Suppressor macrophage (primary cell): ENCODE measurements at places on chromosomes 12 and 14.

GRCh38 chr12:116153983-116154382 is 123.5 kb downstream of the MED13L start:
- no peak for DNase-seq

DNA sequence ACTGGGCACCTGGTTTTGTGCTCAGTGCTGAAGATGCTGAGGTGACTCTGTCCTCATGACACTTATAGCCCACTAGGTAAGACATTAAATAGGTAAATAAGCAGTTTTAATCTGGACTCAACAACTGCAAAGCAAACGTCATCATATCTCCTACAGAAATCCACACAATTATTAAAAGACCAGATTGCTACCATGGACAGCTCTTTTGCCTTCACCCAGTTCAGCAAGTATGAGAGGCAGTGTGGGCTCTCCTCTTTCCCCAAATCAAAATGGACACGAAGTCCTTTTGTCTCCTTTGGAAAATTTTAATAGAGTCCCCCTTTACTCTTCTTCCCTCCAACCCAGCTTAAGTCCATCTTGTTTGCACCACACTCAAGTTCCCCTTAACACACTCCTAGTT is 171.1 kb downstream of the RPAP3 start:
- no peak for DNase-seq

DNA sequence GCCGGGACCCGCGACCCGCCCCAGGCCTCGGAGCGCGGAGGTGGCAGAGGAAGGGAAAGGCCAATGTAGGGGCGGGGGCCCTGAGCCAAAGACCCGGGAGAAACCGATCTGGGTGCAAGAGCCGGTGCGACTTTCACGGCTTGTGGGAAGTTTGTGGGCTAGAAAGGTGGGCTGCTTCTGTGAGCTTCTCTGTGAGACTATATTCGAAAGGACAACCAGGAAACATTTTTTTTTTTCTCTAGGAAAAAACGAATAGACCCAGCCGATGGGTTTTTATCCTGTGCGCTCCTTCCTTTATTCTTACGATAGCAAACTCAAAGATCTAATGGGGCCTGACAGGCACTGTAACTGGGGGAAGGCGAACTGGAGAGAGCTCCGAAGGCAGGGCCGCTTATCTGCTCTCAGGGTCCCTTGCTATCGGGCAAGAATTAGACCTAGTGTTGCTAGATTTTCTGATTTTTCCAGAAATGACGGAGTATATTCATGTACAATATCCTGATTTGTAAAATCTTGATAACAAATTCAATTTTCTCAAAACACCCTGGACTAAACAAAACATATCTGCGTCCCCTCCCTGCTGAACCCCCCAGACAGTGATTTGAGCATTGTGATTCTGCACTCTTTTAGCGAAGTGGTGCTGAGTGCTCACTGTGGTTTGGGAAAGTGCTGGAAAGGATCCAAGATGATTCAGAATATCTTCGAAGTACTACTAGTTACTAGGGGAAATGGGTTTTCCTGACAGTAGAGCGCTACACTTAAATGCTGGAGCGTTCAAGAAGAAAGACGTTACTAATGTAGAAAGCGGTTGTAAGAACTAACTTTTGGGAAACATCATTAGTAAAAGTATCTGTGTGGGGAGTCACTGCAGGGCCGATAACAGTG is 563 bp upstream of the STXBP6 start:
- DNase-seq, result peak; percentile 15

- no peak for DNase-seq
Observed at GRCh38 chr12:113900716-113901115, 65.4 kb downstream of the RBM19 start.

GRCh38 chr12:52677671-52678070 is 2.5 kb downstream of the KRT1 start:
- DNase-seq, result no peak

- peak; percentile 19 for DNase-seq
Observed at GRCh38 chr14:67574806-67575205, 25.3 kb downstream of the PIGH start.

- no peak for DNase-seq
Observed at GRCh38 chr12:57602544-57602943, 2.1 kb upstream of the DTX3 start.

DNA sequence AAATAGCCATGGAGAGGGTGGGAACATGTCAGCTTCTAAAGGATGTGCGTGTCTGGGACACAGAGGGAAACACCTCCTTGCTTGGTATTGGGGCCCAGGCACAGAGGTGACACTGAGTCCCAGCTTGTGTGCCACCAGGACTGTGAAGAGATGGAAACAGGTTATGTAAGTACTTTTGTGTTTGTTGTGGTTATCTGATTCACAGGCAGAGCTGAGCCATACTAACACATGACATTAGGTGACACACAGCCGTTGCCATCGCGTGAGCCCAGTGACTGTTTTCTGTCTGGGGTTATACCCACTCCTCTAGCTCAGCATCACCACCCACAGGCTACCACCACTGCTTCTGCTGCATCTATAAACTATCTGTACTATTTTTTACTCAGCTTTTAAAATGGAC is 12.1 kb upstream of the FLVCR2 start:
- DNase-seq, result peak; percentile 49

DNA sequence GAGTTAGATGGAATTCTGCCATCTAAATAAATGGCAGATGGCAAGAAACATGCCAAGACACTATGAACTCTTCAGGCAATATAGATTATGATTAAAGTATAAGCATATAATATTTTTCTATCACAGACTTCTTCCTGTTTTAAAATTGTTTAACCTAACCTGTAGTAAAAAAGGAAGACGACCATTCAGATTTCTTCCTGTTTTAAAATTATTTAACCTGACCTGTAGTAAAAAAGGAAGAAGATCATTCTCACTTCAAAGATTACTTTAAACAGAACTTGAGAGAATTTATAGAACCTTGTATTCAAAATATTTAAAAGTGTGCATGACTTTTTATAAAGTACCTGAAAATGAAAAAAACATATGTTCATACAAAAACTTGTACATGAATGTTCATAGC is 63.5 kb downstream of the RPS6KA5 start:
- DNase-seq, result no peak
